ENCODE measurements at places on chromosomes 2 and 18.

- DNase-seq = no peak
These were observed 82.3 kb upstream of the NYAP2 start for GRCh38 chr2:225317186-225317585.

- no peak for DNase-seq
These were observed 13.4 kb upstream of the IL37 start for GRCh38 chr2:112897624-112897978.

DNA sequence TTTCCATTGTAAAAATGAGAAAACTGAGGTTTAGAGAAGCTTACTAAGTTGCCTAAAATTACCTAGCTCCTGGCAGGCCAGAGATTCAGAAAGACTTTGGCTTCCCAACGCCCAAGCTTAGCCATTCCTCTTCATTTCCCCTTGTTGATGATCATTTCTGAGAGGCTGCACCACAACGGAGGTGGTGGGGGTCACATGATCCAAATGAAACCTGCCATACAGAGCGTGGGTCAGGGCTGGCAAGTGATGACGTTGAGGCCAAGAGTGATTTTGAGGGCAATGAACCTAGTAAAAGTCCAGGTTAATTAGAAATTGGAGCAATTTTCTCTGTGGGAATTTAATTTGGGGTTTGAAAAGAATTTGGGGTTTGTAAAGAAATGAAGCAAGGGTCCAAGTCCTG lies 109.9 kb downstream of the TMEM182 start:
- no peak for DNase-seq

GRCh38 chr2:232539298-232540231 lies at the start of gene CHRNG:
Gene CHRNG (plus strand): TSS chr2:232539692. CDS start chr2:232539748, 56 bp downstream.
- DNase-seq = no peak

DNA sequence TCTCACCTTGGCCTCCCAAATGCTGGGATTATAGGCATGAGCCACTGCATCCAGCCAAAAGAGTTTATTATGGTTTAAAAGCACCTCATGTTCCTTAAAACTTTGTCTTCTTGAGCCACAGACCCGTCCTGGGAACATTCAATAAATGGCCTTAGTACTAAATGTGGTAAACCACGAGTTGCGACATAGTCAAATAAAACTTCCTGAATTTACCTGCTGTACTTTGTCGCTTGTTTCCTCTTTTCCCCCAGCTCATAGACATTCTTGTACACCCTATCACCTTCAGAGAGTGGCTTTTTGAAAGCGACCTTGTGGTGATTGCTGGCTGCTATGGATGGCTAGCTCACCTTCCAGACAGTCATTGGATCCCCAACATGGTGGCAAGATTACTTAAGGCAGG lies 310.4 kb downstream of the LRRTM1 start:
- DNase-seq = no peak

GRCh38 chr2:16160281-16161084 lies 220.1 kb downstream of the MYCN start:
- DNase-seq = no peak

- no peak for DNase-seq
These were observed 11.4 kb downstream of the MROH2A start for GRCh38 chr2:233789554-233789953.

DNA sequence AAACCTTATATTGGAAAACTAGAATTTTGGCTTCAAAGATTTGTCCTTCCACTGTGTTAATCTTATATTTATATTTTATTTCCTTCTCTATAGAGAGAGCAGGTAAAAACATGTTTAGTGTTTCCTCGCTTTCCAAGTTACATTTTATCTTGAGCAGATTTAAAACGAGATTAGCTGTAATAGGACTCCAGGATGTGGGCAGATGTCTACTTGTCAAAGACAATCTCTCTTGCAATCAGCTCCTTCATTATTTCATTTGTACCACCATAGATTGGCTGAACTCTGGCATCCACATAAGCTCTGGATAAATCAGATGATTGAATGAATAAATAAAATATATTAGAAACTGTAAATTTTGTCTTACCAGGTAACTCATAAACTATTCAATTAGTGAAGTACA lies 17.5 kb upstream of the KANSL1L start:
- no peak for DNase-seq

- no peak for DNase-seq
These were observed 60.8 kb downstream of the LIMS1 start for GRCh38 chr2:108594982-108595464.

DNA sequence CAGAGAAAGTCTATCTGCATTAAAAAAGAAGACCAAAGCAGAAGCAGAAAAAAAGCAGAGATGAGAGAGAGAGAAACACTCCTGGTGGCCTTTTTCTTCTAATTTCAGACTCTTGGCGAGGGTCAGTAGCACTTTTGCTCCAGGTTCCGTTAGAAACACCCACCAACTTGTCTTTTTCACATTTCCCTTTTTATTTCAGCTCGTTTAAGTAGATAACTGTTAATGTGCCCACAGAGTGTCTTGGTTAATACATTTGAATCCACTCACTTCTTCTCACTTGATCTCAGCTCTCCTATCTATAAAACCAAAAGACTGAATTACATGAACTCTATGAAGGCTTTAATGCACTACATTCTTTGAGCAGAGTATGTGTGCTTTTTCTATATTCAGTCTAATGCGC lies 63.1 kb downstream of the AAK1 start:
- DNase-seq = no peak

DNA sequence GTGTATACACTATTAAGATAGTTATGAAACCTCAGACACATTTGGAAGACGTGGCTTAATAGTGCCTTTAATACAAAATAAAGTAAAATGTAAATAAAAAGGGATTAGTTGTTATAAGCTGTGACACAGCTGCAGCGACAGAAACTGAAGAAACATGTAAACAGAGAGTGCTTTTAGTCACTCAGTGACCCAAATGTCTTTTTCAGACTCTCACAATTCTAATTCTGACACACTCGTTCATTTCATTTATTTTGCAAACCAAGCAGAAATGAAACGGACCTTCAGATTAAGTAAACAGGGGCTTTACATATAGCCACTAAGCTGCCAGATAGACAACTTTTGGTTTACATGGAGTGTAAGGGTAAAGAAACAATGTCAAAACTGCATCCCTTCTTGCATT lies 181.0 kb upstream of the ETAA1 start:
- no peak for DNase-seq

GRCh38 chr2:10072656-10073480 lies 7.3 kb downstream of the CYS1 start:
- DNase-seq = peak; percentile 54

- peak; percentile 34 for DNase-seq
These were observed 95.3 kb downstream of the CD8B2 start for GRCh38 chr2:106582148-106583143.

DNA sequence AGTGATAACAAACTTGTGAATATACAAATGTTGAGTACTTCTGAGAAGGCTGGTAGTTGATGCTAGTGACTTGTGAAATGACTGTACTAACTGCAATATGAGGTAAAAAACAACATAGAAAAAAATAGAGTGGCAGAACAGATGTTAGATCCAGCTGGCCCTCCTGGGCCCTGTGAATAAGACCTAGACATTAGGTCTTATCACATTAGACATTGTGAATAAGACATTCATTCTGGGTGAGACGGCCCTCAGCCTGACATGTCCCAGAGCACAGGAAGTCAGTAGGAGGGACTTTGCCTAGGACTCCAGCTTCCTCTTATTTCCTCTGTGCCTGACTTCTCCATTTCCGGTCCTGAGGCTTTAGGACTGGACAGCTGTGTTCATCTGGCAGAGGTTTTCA lies 22.9 kb downstream of the DOK1 start:
- DNase-seq = no peak

GRCh38 chr2:120437604-120438000 lies 91.7 kb downstream of the INHBB start:
- no peak for DNase-seq

DNA sequence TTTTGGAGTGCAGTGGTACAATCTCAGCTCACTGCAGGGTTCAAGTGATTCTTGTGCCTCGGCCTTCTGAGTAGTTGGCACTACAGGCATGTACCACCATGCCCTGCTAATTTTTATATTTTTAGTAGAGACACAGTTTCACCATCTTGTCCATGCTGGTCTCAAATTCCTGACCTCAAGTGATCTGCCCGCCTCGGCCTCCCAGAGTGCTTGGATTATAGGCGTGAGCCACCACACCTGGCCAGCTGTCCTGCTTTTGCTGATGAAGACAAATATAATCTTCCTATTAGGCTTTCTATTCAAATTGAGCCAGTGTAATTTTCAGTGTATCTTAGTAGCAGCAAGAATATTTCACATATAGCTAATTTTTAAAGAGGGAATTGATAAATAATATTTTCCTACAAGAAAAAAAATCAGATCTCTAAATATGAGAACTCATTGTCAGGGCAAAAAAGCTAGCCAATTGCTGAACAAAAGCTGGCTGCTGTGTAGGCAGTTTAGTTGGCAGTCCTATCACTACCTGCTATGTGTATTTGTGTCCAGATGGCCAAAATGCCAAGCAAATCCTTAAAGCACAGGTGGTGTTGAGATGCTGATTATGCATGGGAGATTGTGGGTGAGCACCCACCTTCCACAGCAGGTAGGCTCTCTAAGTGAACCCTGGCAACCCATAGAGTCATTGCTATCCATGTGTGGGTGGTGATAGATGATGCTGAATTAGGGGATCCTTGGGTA lies 60.8 kb upstream of the STAM2 start:
- DNase-seq = no peak

- DNase-seq = no peak
These were observed 29.9 kb upstream of the OTOS start for GRCh38 chr2:240170354-240170735.

- no peak for DNase-seq
These were observed 294.9 kb upstream of the CYRIA start for GRCh38 chr2:16960579-16960978.

- DNase-seq = no peak
These were observed 75.3 kb downstream of the ACTR3 start for GRCh38 chr2:113965228-113965627.

GRCh38 chr18:9441061-9441460 lies 34.3 kb upstream of the RALBP1 start:
- no peak for DNase-seq

DNA sequence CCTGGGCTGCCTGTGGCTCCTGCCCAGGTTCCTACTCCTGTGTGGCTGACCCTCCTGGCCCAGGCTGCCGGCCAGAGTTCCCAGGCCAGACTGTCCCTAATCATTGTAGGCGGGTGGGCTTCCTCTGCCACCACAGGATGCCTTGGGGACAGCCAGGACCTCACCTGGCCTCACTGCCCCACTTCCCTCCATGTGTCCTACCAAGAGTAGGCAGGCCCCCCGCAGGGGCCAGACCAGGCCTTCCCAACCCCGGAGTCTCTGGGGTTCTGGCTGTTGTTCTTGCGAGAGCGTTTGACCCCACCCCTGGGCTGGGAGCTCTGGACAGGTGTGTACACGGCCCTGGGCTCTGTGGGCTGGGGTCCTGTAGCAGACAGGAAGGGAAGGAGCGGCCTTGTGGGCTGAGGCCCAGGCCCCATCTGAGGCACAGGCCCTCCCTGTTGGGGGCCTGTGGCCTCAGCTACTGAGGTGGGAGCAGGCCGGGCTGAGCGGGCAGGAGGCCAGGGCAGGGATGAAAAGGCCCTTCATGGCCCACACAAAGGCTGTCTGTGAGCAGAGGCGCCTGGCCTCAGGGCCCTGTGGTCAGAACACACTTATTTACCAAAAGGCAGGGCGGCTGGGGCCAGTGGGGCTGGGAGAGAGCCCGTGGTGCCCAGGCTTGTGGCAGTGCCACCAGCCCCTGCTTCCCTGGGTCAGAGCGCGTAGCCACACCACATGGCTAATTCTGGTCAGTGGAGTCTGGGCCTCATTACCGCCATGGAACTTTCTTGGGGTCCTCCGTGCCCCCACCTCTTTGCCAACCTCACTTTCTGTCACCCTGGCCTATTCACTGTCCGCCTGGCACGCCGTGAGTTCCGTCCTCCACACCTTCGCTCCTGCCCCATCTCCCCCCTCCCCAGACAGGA lies 2.0 kb downstream of the SNORC start:
- no peak for DNase-seq

GRCh38 chr2:46002947-46003346 lies 294.3 kb upstream of the EPAS1 start:
- DNase-seq = no peak

GRCh38 chr2:140481136-140481535 lies 1649.7 kb downstream of the LRP1B start:
- no peak for DNase-seq

DNA sequence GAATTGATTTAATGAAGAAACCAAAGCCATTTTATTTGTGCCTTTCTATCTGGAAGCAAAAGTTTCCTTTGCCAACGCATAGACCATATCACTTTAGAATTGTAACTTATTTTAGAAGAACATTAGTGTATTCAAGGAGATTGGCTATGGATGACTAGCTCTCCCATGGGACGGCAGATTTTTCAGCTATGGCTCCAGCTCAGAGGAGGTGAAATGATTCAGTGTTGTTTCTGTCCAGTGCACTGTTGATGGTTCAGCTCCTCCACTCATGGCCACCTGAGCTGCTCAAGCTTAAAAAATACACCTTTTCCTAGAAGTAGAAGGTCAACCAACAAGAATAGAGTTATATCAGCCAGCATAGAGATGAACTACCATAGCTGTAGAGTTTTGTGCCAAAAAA lies 1597.5 kb upstream of the PIK3C3 start:
- no peak for DNase-seq

DNA sequence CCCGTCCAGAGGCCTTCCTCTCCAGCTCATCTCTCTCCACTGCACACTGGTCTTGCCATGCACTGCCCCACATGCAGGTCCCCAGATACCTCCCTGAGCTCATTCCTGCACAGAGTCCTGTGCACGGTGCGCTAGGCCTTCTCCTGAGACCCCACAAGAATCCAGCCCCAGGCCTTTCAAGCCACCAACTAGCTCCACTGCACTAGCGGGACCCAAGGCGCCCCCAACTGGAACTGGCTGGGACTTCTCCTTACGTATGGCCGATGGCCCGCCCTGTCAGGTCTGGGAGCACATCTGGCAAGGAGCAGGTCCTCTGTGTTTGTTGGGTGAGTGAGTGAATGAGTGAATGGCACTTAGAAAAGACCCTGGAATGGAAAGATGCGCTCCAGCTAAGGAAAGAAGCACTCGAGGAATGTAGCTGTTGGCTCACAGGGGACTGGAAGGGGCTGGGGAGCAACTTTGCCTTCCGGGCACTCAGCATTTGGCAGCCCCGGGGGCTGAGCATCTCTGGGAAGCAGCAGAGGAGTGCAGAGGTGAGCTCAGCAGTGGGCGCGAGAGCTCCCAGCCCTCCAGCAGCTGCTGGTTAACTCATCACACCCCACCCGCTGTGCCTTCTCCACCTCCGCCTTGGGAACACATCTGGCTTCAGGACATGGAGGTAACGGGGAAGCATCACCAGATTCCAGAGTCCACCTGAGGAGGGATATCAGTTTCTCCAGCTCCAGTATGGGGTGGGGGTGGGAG lies 223.1 kb downstream of the GLI2 start:
- DNase-seq = no peak

- no peak for DNase-seq
These were observed 4.6 kb downstream of the TIGD1 start for GRCh38 chr2:232545511-232546375.

GRCh38 chr2:65137197-65137775 lies 7.4 kb upstream of the RAB1A start:
- DNase-seq = no peak

All from stimulated activated CD8-positive, alpha-beta memory T cell treated with anti-CD3 and anti-CD28 coated beads, Interleukin-7, amount 100 ng/mL, for 1 hour (primary cell).